NCI-H345 (cell line): ENCODE measurements at places on chromosomes 16 and 17.

DNA sequence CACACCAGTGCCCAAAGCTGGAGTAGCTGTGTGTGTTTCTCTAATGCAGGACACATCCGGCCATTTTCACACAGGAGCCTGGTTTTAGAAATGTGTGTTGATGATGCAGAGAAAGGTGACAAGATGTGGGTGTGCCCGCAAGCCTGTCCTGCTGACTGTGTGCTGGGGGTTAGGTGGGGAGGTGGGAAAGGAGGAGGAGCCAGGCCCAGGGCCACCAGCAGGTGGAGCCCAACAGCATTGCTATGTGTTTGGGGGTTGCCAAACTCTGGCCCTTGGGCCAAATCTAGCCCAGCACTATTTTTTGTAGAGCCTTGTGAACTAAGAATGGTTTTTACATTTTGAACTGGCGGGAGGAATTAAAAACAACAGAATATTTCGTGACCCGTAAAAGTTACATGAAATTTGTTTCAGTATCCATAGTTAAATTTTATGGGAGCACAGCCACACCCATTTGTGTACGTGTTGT is 61.7 kb upstream of the LGALS9 start:
- no peak for DNase-seq

- DNase-seq = no peak
These were observed 47.0 kb downstream of the ADAMTS18 start for GRCh38 chr16:77387815-77388209.

DNA sequence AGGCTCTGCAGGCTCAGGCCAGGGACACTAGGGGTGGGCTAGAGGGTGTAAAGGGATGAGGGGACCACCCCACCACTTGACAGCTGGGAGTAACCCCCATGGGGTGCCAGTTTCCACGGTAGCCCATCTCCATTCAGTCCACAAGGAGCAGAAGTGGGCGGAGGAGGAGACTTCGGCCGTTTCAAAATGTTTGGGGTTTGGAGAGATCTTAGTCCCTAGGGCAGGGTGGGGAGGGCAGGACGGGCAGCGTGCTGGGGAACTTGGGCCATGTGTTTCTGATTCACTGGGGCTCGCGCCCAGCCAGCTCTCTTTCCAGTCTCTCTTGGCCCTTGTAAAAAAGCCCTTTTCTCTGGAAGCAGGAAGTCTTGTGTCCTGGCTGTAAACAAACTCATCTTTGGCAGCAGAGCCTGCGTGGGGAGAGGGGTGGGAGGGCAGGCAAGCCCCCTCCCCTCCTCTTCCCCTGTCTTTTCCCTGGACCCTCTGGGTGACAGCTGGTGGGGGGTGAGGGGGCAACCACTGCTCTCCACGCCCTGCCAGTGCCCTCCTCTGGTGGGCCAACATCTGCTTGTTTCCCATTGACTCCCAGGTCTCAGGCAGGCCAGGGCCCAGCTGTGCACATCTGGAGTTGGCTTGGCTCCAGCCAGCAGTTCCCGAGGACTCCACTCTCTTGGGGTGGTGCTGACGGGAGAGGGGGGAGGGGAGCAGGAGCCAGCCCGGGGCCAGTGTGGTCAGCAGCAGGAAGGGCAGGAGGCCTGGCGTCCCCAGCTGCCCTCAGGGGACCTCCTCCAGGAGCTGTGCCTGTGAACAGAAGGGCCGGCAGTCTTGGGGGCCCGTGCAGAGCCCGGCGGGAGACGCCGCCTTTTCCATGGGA is 8.1 kb downstream of the CYGB start:
- no peak for DNase-seq

GRCh38 chr17:44216173-44216572 is 3.3 kb downstream of the UBTF start:
- no peak for DNase-seq

DNA sequence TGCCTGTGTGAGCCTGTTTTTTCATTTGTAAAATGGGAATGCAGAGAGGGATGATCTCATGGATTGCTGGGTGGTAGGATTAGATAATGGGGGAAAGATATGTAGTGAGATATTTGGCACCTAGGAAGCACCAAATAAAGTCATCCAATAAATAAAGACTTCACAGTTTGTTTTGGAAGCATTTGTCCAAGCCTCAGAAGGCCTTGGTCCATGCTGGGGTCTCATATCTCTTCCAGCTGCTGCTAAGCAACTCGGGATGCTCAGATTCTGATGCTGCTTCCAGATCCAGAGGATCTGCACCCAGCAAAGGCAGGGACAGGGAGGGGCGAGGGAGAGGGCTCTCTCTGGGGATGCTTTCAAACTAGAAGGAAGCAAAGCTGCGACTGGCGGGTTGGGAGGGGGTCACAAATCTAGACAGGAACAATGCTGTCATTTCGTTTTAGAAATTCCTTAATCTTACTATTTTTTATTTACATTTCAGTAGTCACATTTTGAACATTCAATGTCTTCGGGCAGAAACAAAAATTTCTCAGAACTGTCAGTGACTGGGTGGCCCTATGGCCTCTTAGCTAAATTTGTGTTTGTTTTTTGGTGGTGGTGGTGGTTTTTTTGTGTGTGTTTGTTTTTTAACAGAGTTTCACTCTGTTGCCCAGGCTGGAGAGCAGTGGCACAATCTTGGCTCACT is 114.9 kb upstream of the CDH5 start:
- no peak for DNase-seq

- DNase-seq = no peak
These were observed 303.3 kb downstream of the CEP112 start for GRCh38 chr17:65888649-65889048.

GRCh38 chr16:27174007-27174406 is 29.3 kb upstream of the KDM8 start:
- DNase-seq = no peak

DNA sequence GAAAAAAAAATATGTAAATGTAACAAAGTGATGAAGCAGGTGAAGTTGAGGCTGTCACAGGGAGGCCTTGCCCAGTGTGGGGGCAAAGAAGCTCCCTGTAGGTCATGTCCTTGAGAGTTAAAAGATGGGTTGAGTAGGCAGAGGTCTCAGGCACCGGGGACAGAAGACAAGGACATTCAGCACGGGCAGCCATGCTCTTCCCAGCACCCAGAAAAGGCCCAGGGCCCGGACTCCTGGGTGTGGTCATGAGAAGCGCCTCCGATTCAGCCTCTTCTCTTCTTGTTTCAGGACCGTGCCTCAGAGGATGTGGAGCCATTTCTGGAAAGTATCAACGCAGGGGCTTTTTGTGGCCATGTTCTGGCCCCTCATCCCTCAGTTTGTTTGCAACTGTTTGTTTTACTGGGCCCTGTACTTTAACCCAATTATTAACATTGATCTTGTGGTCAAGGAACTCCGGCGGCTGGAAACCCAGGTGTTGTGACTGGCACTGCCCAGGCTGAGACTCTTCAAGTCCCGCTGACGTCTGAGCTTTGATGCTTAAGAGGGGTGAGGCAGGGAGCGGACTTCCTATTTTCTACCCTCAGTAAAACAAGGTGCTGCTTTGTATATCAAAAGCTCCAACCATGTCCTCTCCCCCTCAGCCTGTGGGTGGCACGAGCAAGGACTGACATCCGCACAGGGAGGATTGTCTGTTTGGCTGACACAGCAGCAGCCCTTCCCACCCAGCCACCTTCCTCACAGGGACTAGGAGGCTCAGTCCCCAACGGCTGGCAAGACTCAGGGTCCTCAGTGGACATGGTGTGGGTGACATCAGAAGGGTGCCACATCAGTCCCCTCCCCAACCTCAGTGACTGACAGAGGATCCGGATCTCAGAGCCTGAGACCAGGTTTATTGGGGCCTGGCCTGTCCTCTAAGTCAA is 26.5 kb downstream of the PLA2G10 start:
- no peak for DNase-seq

GRCh38 chr16:10976634-10977033 is 32.3 kb downstream of the CLEC16A start:
- no peak for DNase-seq

DNA sequence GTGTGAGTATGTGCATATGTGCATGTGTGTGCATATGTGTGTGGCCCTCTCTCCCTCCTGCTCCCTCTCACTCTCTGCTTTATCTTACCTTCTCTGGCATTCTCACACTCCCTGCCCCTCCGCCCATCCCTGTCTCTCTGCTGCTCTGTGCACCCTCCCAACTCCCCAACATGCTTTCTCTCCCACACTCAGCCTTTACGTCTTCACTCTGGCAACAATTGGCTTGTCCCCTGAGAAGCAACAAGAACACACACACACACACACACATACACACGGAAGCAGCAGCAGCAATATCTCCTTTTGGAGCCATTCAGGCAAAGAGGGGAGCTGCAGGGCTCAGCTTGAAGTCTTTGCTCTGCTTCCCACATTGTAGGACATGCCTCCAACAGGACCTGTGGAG is 27.8 kb downstream of the PITPNM3 start:
- DNase-seq = no peak

- DNase-seq = no peak
These were observed 832 bp downstream of the CARHSP1 start for GRCh38 chr16:8867932-8868415.

DNA sequence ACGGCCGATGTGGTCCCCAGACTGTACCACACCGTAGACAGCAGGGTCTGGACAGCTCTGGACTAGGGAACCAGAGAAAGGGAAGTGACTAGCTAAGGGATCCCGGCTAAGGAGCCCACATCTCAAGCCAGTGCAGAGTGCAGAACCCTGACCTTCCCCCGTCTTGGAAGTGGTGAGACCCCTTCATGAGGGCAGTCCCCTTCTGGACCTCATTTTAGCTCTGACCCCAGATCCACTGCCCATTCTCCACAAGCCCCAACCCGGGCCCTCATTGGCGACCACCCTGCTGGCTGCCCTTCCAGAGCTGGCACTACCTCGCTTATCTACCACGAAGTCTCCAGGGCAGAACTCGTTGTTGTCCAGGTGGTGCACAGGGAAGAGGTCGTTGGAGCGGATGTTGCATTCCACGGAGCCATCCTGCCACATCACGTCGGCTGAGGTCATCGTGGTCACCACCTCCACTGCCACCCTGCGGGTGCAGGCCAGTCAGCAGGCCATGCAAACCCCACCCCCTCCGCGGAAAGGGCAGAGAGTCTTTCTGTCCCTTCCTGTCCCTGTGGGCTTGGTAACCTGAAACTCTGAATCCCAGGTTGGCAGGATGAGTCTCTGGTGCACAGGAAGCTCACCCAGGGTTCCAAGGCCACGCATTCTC is 14.2 kb downstream of the SPHK1 start:
- DNase-seq = no peak
